ENCODE measurements at places on chromosomes 1 and 21.

- no peak for DNase-seq
Measured at GRCh38 chr1:102089791-102090190, 93.1 kb upstream of the OLFM3 start.

DNA sequence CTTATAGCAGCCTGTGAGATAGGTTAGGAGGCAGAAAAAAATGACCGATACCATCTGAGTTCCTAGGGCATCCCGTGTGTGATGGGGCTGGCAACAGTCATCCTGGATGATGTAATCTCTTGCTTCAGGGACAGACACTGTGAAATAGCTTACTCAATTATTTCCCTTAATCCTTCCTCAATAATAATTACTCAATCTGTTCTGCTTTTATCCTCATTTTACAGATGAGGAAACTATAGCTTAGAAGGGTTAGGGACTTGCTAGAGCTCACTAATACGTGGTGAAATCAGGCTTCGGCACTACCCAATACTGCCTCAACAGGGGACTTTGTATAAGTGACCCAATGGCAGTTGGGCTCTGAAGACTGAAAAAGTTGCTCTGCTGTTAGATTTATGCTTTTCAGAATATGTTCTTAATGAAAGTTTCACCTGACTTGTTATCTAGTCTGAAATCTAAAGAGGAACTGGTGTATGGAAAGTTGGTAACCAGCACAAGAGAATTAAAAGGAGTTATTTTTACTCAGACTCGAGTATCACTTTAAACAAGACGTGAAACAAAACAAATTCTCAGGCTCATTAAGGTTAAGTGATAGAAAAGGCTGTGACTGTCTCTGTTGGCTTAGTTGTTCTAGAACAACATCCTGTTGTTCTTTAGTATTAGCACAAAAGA is 14.4 kb downstream of the CD55 start:
- no peak for DNase-seq

DNA sequence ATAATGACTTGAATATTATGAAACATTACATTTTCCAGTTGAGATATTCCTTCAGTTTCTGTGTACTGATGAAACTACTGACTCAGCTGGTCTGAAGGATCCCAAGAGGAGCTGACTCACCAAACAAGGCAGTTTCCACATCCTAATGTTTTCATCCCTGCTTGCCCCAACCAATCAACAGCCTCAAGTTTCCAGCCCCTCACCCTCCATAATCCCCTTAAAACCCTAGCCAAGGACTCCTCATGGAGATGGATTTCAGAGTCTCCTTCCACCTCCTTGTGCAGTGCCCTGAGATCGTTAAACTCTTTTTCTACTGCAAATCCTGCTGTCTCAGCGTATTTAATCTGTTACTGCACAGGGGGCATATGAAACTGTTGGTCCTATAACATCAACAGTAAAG is 83.1 kb upstream of the HAO2 start:
- peak; percentile 26 for DNase-seq

DNA sequence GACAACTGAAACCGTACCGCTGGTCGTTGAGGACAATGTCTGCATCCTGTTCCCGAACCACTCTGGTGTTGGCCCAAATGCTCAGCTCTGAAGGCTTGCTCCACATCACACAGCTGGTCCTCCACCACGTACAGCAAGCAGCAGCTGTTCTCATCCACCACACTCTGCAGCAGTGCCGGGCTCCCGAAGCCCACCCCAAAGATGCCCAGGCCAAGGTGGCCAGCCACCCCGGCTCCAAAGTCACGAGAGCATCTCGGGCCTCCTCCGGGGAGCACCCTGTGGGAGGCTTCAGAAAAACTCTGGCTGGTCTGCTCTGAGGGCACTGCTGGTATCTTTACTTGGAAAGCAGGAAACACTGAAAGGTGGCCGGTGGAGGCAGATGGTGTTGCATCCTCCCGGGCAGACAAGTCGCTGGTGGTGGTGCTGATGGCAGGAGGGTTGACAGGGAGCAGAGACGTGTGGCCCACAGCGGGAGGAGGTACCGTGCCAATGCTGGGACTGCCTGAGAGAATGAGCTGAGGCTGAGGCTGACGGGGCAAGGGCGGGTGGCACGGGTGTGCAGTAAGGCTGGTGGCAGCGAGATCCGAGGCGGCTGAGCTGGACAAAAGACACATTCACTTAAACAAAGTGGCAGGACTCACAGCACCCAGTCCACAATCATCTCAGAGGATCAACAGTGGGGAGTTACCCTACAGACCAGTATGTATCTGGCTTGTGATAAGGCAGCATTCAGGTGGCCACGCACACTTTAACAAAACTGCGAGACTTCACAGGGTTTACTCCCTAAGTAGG is 6.5 kb upstream of the CCDC27 start:
- no peak for DNase-seq

GRCh38 chr1:47936916-47937551 is 60.2 kb downstream of the TRABD2B start:
- no peak for DNase-seq

DNA sequence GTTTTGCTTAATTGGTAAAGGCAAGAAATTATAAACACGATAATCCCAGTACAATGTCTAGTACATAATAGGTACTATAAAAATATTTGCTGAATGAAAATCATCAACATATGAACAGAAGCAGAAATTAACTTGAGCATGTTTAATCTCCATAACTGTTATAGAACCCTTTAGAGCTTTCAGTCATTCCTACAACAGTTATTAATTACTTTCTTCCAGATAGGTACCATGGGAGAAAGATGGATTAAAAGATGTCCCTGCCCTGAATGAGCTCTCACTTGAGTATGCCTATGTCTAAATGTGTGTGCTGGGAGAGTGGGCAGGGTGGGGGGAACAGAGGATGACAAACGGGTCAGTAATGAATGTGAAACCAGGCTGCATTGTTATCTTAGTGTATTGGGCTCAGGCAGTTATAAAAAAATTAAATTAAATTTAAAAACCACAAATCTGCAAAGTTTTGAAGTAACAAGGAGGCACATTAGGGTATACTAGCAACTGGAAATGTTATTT is 2.4 kb downstream of the EPS15 start:
- no peak for DNase-seq

All from kidney epithelial cell (primary cell).